ENCODE measurements at places on chromosomes 16 and 17.

- DNase-seq, result no peak
These were observed 4.0 kb downstream of the ENGASE start for GRCh38 chr17:79078476-79079190.

GRCh38 chr17:76696763-76697701 lies 13.7 kb downstream of the MXRA7 start:
- DNase-seq, result no peak

GRCh38 chr16:29028457-29029167 lies 43.8 kb downstream of the LAT start:
- no peak for DNase-seq

DNA sequence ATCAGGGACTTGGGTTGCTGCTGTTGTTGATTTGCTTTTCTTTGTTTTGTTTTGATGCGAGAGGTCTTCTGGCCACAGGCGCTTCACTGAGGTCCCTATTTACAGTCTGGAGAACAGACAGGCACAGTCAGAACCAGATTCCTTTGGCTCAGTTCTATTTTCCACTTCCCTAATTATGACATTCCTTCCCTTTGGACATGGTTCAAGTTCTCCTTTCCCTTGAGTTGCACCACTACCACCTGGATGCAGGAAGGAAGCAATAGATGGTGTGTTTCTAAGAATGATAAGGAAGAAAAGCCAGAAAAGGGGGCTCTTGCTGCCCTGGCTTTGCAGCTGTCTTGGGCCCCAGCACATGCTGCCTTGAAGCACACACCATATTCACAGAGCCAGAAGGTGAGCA lies 160.6 kb downstream of the MAF start:
- DNase-seq, result no peak
